ENCODE measurements at places on chromosomes 1 and 21.
A peak's percentile ranks its signal among the peaks of the same experiment; 100 is the strongest.

DNA sequence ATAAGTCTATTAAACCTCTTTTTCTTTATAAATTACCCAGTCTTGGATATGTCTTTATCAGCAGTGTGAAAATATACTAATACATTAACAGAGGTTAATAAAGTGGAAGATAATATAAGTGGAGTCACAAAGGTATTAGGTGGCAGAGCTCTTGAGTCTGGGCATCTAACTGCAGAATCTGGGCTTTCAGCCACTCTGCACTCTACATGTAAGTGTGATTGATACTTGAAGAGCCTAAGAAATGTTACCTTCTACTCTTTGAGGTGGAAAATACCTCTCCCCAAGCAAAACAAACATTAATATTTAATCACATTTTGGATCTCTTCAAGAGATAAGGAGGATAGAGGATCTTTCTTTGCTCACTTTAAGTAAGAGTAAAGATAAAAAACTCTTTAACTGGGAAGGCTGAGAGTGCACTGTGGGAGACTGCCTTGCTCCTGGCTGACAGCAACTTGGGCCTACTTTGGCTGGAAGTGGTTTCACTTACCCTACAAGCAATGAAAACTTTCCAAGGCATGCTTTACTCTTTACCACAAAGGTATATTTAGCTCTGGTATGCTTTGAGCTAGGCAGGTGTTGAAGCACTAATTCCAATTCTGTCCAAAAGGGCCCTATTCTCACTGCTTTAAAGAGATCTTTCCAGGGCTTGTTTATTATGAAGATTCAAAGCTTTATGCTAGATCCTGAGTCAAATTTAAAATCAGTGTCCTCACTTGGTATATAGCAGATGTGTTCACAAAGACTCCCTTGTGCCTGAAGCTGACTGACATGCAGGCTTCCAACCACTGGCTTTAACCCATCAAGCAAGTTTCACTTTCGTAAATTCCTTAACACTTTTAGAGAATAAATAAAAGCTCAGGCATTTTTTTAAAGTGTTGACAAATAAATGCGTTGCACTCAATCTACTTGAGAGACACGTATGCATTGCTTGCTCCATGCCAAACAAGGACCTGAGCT lies 245.3 kb upstream of the ZP4 start:
- DNase-seq: no peak

- no peak for DNase-seq
These were observed 17.1 kb downstream of the TTF2 start for GRCh38 chr1:117077267-117077666.

GRCh38 chr1:89820422-89821321 lies at the start of gene LRRC8D:
Gene LRRC8D, plus strand, starts transcription at chr1:89821032. Its CDS starts 112,037 bp downstream, at chr1:89933069.
- peak; percentile 55 for DNase-seq

- DNase-seq: no peak
These were observed 76.7 kb upstream of the TARDBP start for GRCh38 chr1:10935724-10936123.

DNA sequence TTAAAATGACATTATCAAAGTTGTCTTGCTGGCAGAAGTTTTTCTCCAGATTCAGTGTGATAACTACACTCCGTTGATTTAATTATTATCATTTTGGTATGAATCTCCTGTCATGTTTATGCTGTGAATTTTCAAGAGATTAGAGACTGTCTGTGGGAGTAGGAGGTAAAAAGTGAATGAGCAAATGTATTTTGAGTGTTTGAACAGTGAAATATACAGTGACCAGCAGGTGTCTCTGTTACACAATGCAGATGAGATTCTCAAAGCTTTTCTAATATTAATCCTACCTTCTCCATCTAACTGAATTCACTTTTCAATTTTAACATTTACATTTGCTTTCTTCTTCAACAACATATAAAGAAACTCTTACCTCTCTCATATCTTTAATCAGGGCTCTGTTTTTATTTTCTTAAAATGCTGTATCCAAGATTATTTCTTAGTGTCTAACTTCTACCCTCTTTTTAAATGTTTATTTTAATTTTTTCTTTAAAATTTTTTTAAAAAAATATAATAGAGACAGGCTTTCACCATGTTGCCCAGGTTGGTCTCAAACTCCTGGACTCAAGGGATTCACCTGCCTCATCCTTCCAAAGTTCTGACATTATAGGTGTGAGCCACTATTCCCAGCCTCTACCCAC lies 20.9 kb upstream of the HSPA13 start:
- DNase-seq: no peak

GRCh38 chr1:11044086-11044848 lies 2.8 kb downstream of the MASP2 start:
- DNase-seq: no peak

DNA sequence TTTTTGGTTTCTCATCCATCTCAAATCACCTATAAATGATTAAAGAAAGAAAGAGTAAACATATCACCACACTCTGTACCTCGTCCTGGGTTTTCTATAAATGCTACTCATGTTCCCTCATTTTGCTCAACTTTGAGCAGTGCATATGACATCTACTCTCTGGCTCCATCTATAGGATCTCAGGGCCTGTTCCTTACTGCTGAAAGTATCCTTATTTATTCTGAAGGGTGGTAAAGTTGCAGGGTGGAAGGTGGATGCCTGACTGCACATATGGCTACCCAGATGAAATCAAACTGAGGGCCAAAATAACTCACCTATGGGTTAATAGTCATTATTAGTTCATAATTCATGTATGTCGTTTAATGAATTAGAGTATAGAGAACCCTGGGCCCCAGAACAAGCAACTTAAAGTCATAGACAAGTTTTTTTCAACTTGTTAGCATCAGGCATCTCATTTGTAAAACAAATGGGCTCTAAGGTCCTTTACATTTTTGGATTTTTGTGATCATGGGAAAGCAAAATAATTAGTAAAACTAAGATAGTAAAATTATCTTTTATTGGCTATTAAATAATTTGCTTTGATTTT lies 46.5 kb downstream of the NCF2 start:
- no peak for DNase-seq

GRCh38 chr1:21669258-21670058 lies at the start of gene RAP1GAP:
Gene RAP1GAP, minus strand, starts transcription at chr1:21669357. Its CDS starts 49,325 bp downstream, at chr1:21620032.
- no peak for DNase-seq

GRCh38 chr1:74215229-74215628 lies 17.2 kb downstream of the FPGT start:
- DNase-seq: no peak

DNA sequence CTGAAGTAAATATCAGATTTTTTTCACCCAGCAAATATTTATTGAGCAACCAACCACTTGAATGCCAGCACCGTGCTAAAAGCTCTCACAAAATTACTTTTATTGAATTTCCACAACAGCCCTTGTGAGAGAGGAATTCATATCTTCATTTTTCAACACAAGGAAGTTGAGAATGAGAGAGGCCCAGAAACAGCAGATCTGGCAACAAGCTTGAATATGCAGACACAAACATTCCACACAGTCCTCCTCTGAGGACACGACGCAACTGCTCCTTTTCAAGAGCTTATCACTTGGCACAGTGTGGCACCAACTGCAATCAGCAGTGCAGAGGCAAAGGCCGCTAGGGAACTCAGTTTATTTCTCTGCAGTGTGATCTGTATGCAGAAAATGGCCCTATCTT lies 32.2 kb upstream of the IFNAR2 start:
- no peak for DNase-seq

GRCh38 chr1:94270801-94271203 lies 33.4 kb upstream of the ARHGAP29 start:
- DNase-seq: no peak

DNA sequence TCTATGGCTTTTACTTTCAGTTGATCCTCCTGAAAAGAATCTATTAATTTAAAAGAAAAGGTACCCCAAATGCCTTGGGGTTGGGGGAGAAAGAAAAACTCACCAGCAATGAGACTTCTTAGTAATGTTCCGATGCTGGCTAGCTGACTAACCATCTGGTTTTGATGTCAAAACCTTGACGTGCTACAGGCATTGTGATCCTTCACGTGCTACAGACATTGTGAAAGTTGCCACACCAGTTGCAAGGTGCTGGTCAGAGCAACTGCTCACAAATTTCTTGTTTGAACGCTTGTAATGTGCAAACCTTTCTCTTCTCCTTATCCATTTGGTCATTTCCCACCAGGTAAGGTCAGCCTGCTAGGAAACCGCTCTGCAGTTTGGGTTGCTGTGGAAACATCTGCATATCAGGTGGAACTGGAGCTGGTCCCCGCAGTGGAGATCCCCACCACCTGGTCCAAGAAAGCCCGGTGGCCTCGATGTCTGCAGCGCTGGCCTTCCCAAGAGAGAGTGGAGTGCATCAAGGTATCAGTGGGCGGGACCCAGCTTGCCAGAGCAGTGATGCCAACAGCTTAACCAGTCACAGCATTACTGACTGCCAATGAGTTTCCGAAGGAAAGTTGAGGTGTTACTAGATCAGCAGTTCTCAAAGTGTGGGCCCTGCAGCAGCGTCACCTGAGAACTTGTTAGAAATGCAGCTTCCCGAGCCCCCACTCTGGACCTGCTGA lies 16.1 kb downstream of the MAB21L3 start:
- DNase-seq: no peak

DNA sequence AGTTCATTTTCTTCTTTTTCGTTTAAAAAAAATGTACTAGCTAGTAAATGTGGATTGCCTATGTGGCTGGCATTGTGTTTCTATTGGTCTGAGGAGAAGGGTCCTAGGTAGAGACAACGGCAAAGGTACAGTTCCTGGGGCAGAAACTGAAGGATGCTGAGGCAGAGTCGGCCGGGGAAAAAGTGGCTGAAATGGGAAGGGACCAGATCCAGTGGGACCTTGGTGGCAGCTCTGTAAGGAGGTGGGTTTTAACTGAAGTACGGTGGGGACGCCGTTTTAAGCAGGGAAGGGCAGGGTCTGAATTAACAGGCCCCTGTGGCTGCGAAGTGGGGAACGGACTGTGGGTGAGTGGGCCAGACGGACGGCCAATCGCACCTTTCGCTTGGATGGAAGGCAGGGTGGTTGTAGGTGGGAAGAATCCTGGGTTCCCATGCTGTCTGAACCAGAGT lies 420 bp upstream of the VPS13D start:
- DNase-seq: no peak

DNA sequence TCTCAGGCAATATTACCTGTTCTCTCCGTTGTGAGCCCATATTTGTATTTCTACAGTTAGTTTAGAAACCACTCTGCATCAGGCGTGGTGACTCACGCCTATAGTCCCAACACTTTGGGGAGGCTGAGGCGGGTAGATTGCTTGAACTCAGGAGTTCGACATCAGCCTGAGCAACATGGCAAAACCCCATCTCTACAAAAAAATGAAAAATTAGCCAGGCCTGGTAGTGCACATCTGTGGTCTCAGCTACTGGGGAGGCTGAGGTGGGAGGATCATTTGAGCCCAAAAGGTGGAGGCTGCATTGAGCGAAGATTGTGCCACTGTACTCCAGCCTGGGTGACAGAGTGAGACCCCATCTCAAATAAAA lies 19.7 kb upstream of the ID3 start:
- DNase-seq: peak; percentile 32

- DNase-seq: no peak
These were observed 7.0 kb downstream of the PGM1 start for GRCh38 chr1:63600248-63600647.

GRCh38 chr1:56548571-56548970 lies 30.8 kb downstream of the PLPP3 start:
- no peak for DNase-seq

All from activated CD8-positive, alpha-beta memory T cell treated with anti-CD3 and anti-CD28 coated beads, Interleukin-2, amount 50 U/mL, for 4 hours (primary cell).